T-helper 2 cell treated with Interferon-gamma antibody and Interleukin-4, amounts not matched to agents 5 μg/mL and 100 μg/mL, for 36 hours (primary cell): ENCODE measurements at places on chromosomes 1 and 21.

- no peak overlapping the region for H3K4me3 ChIP-seq
- no peaks in the 10 kb centered on the region for H3K27me3 ChIP-seq
- H3K4me1 ChIP-seq: peaks cover 2% of the 10 kb centered on the region
These were observed 7.0 kb upstream of the COL8A2 start for GRCh38 chr1:36132029-36132428.

- DNase-seq: no peak
These were observed 17.4 kb downstream of the TGFB2 start for GRCh38 chr1:218362418-218363076.

DNA sequence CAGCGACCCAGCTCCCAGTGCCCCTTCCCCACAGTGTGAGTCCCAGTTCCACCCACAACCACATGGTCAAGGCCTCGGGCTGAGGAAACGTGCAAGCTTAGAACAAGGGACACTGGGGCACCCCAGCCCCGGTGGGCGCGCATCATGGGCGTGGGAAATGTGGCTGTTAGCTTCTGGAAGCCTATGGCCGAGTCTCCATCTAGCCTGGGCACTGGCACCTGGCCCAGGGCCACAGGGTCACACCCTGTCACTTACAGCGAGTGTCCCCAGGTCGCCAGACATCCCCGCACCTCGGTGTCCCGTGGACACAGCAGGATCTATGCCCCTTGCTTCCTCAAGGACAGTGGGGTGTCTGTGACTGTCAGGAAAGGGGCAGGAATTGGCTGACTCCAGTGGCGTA lies 37.0 kb upstream of the COL6A1 start:
- H3K36me3 ChIP-seq: no peaks in the 10 kb centered on the region
- DNase-seq: no peak
- no peaks in the 10 kb centered on the region for H3K4me1 ChIP-seq
- H3K27me3 ChIP-seq: no peaks in the 10 kb centered on the region
- no peak overlapping the region for H3K27ac ChIP-seq

DNA sequence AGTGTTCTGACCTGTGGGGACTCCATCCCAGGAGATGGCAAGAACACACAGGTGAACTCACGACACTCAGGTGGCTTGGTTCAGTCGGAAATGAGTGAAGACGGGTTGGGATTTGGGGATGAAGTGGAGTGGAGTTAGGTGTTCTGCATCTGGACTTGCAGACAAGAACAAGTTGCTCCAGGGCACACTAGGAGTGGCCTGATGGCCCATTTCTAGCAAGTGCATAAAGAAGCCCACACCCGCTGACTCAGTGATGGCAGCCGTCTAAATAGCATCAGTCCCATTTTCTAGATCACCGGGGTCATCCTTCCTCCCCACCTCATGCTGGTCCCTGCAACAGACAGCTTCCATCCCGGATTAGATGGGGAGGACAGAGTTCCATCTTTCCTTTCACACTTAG lies 278.4 kb downstream of the C1orf94 start:
- H3K4me3 ChIP-seq: no peak overlapping the region
- no peaks in the 10 kb centered on the region for H3K27me3 ChIP-seq
- DNase-seq: no peak
- no peaks in the 10 kb centered on the region for H3K36me3 ChIP-seq

DNA sequence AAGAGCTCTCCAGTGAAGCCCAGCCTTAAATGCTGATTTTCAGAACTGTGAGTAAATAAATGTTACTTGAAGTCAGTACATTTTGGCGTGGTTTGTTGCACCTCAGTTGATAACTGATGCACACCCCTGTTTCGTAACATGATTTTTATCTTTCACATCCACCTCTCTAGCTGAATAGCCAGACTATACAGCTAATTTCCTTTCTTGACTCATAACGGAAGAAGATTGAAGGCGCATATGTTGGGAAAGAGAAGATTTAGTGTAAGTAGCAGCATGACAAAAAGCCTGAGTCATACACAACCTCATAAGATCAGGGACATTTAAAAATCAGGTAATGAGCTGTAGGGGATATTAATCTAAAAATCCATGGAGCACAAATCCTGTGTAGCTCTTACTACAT lies 716.2 kb upstream of the ZP4 start:
- no peaks in the 10 kb centered on the region for H3K27me3 ChIP-seq
- no peak overlapping the region for H3K27ac ChIP-seq
- H3K4me3 ChIP-seq: no peak overlapping the region
- DNase-seq: no peak

- no peak overlapping the region for H3K27ac ChIP-seq
- H3K36me3 ChIP-seq: no peaks in the 10 kb centered on the region
- H3K4me1 ChIP-seq: no peaks in the 10 kb centered on the region
These were observed 9.9 kb downstream of the TRIM67 start for GRCh38 chr1:231171623-231172197.

GRCh38 chr1:156413391-156414246 lies 44.6 kb downstream of the RHBG start:
- H3K4me1 ChIP-seq: no peaks in the 10 kb centered on the region
- H3K27me3 ChIP-seq: peaks cover 57% of the 10 kb centered on the region
- DNase-seq: no peak
- no peak overlapping the region for H3K27ac ChIP-seq

GRCh38 chr1:180451504-180451903 lies 50.9 kb downstream of the ACBD6 start:
- H3K27me3 ChIP-seq: no peaks in the 10 kb centered on the region
- H3K4me3 ChIP-seq: no peak overlapping the region
- H3K4me1 ChIP-seq: peaks cover 3% of the 10 kb centered on the region
- H3K27ac ChIP-seq: no peak overlapping the region
- H3K36me3 ChIP-seq: peaks cover 45% of the 10 kb centered on the region
- no peak for DNase-seq

DNA sequence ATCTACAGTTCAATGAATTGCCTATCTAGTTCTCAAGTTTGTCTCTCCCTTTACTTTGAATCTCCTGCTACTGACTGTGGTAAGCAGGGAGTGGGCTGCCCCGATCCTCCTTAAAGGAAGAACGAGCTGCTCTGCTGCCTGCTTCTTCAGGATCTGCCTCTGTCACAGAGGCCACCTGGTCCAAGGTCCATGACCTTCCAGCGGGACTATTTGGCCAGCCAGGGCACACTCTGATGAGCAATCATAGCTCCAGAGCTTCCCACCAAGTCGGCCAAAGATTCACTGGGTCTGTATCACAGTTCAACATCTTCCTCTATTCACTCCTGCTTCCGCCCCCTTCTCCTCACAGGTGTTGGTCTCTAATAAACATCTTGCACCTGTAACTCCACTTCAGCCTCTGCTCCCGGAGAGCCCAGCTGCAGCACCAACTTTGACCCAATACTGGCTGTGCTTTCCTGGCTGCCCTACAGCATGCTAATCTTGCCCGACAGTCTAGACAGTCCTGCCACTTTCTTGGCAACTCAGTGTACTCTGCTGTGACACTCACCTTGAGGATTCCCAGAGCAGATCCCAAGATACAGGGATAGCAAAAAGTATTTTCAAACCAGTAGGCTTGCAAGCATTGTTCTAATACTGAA lies 16.9 kb upstream of the MAP10 start:
- H3K27me3 ChIP-seq: peaks cover 23% of the 10 kb centered on the region
- H3K4me3 ChIP-seq: no peak overlapping the region
- H3K4me1 ChIP-seq: peaks cover 7% of the 10 kb centered on the region
- no peak overlapping the region for H3K27ac ChIP-seq
- H3K36me3 ChIP-seq: no peaks in the 10 kb centered on the region
- DNase-seq: no peak

- no peak overlapping the region for H3K4me3 ChIP-seq
- H3K36me3 ChIP-seq: no peaks in the 10 kb centered on the region
- no peak for DNase-seq
- peaks cover 2% of the 10 kb centered on the region for H3K27me3 ChIP-seq
- no peak overlapping the region for H3K27ac ChIP-seq
- peaks cover 5% of the 10 kb centered on the region for H3K4me1 ChIP-seq
These were observed 9.6 kb downstream of the CLDN14 start for GRCh38 chr21:36470294-36470693.

GRCh38 chr1:2269193-2269921 lies 41.2 kb downstream of the SKI start:
- no peak overlapping the region for H3K4me3 ChIP-seq
- peaks cover 13% of the 10 kb centered on the region for H3K4me1 ChIP-seq
- DNase-seq: no peak
- H3K27me3 ChIP-seq: no peaks in the 10 kb centered on the region
- peaks cover 12% of the 10 kb centered on the region for H3K36me3 ChIP-seq

DNA sequence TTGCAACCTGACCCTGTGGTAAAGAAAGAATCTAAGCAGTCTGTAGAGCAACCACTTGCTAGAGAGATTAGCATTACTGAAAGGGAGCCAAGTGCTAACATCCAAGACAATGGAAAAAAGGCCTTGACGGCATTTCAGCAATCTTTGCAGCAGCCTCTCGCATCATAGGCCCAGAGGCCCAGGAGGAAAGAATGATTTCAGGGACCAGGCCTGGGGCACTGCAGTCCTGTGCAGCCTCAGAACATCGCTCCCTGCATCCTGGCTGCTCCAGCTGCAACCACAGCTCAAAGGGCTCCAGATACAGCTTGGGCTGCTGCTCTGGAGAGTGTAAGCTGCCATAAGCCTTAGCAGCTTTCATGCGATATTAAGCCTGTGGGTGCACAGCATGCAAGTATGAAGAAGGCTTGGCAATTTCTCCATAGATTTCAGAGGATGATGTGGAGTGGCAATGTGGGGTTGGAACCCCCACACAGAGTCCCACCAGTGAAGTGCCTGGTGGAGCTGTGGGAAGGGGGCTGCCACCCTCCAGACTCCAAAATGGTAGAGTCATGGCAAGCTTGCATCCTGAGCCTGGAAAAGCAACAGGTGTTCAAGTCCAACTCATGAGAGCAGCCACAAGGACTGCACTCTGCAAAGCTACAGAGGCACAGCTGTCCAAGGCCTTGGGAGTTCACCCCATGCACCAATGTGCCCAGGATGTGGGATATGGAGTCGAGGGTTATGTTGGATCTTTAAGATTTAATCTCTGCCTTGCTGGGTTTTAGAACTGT lies 110.6 kb upstream of the HMGB4 start:
- no peaks in the 10 kb centered on the region for H3K4me1 ChIP-seq
- H3K27ac ChIP-seq: no peak overlapping the region
- H3K4me3 ChIP-seq: no peak overlapping the region

DNA sequence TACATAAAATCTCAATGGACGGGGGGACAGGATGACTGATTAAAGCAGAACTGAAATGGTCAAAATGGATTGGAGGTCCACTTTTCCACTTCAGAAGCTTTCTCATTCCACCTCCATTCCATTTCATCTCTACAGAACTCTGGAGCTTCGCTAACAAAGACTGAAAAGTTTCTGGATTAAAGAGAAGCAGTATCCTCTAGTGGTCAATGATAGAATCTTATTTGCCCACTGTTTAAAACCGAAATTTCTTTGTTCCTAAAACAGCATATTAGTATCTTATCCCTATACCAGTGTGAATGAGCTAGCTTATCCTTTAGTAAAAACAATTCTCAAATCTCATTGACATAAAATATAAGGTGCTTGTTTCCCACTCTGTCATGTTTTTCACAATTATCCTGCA lies 890.6 kb downstream of the KCNT2 start:
- H3K27ac ChIP-seq: no peak overlapping the region
- no peaks in the 10 kb centered on the region for H3K27me3 ChIP-seq
- no peak for DNase-seq
- H3K4me3 ChIP-seq: no peak overlapping the region
- H3K4me1 ChIP-seq: no peaks in the 10 kb centered on the region
- no peaks in the 10 kb centered on the region for H3K36me3 ChIP-seq

DNA sequence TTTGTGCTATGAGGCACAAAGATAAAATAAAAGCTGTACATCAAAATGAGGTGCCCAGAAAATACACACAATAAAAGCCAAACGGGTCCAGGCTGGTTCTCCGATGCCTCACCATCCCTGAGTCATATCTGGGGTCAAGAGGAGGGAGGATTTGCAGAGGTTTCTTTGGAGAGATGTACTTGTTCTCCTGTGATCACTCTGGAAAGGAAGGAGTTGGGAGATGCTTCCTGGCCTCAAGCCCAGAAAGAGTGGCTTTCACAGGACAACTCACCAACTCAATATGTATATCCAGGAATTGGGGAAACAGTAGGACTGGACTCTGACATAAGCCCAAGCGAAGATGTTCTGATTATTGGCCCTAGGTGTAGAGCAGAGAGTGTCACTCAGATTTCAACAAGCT lies 51.9 kb downstream of the DIPK1A start:
- H3K27me3 ChIP-seq: no peaks in the 10 kb centered on the region
- no peak overlapping the region for H3K4me3 ChIP-seq
- H3K36me3 ChIP-seq: peaks cover 15% of the 10 kb centered on the region

GRCh38 chr1:63732666-63733065 lies 41.2 kb upstream of the ROR1 start:
- H3K4me1 ChIP-seq: no peaks in the 10 kb centered on the region
- DNase-seq: no peak
- H3K4me3 ChIP-seq: no peak overlapping the region
- H3K27me3 ChIP-seq: peaks cover 33% of the 10 kb centered on the region
- H3K27ac ChIP-seq: no peak overlapping the region
- no peaks in the 10 kb centered on the region for H3K36me3 ChIP-seq

DNA sequence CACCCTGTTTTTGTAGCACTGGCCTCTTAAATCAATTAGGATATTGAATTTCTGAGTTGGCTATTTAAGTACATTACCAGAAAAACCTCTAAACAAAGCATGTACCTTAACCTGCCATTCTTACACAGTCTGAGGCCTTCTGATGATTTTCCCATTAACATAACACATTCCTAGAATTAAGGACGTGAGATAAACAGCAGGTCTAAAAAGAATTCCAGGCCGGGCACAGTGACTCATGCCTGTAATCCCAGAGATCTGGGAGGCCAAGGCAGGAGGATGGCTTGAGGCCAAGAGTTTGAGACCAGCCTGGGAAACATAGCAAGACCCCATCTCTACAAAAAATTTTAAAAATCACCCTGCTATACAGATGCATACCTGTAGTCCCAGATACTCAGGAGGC lies 18.0 kb upstream of the LRRC8D start:
- no peak overlapping the region for H3K4me3 ChIP-seq
- no peaks in the 10 kb centered on the region for H3K27me3 ChIP-seq
- peaks cover 8% of the 10 kb centered on the region for H3K4me1 ChIP-seq

DNA sequence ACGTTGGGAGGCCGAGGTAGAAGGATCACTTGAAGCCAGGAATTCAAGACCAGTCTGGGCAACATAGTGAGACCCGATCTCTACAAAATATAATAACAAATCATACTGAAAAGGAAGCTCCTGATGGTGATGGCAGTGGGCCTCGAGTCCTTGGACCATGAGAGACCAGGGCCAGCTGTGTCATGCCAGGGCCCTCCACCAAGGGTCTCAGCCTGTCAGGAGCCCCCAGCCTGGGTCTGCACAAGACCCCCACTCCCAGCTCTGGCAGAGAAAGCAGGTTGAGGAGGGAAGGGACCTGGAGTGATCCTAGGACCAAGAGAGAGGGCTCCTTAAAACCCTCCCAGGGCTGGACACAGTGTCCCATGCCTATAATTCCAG lies 6.7 kb upstream of the CTRC start:
- H3K4me3 ChIP-seq: no peak overlapping the region
- DNase-seq: no peak
- no peaks in the 10 kb centered on the region for H3K27me3 ChIP-seq

DNA sequence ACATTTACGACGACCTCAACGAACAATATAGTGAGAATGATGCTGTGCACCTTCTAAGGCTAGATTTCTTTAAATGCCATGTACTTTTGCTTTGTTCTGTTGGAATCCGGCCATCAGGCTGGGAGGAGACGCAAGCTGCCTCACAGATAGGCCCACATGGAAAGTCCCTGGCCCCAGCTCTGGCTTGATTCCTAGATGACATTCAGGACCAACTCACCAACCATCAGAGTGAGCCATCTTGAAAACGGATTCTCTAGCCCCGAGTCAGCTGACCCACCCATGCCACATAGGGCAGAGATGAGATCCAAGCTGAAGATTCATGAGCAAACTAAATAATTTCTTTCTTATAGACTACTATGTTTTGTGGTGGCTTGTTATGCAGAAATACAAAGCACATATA lies 164.4 kb downstream of the ZNF281 start:
- H3K4me3 ChIP-seq: no peak overlapping the region
- peaks cover 60% of the 10 kb centered on the region for H3K27me3 ChIP-seq
- no peak overlapping the region for H3K27ac ChIP-seq
- H3K36me3 ChIP-seq: no peaks in the 10 kb centered on the region
- H3K4me1 ChIP-seq: peaks cover 1% of the 10 kb centered on the region
- no peak for DNase-seq
